Smooth muscle cell of the coronary artery (primary cell): ENCODE measurements at places on chromosomes 7 and 10. TPM values are rescaled to one million over a fixed set of nuclear protein-coding genes. Genes with fewer than 3 reads are reported as not detected.

Gene AKR1B15
- total RNA-seq, result not detected in 2 replicates

Gene ENTPD1
- 0.60 and 1.2 TPM in 2 replicates for total RNA-seq

Gene DPP6
- total RNA-seq, result not detected in 2 replicates

Gene HABP2
- not detected in 2 replicates for total RNA-seq

Gene CALHM1
- total RNA-seq, result not detected in 2 replicates

Gene VIPR2
- 0.23 TPM in 1 of 2 replicates, not detected in the other for total RNA-seq

Gene SLF2
- total RNA-seq, result 13.1 and 21.0 TPM in 2 replicates

Gene MKRN1
- total RNA-seq, result 56.4 and 106 TPM in 2 replicates

Gene CELF2
- total RNA-seq, result 7.6 and 28.4 TPM in 2 replicates

Gene SUN3
- total RNA-seq, result not detected in 2 replicates

Gene FHIP2A
- total RNA-seq, result 23.5 and 31.0 TPM in 2 replicates

Gene COBL
- total RNA-seq, result under 0.01 TPM in 1 of 2 replicates, not detected in the other

Gene UPF2
- total RNA-seq, result 7.3 and 11.6 TPM in 2 replicates

Gene SLC18A2
- total RNA-seq, result under 0.01 TPM in 1 of 2 replicates, not detected in the other

Gene VAX1
- not detected in 2 replicates for total RNA-seq

Gene TRIM73
- total RNA-seq, result 0.68 and 1.3 TPM in 2 replicates

Gene GIMAP8
- total RNA-seq, result under 0.01 and 0.12 TPM in 2 replicates

Gene H2BK1
- not detected in 2 replicates for total RNA-seq

Gene FIS1
- 326 and 344 TPM in 2 replicates for total RNA-seq

Gene RGR
- total RNA-seq, result not detected in 2 replicates

Gene MRC1
- 0.12 TPM in 1 of 2 replicates, not detected in the other for total RNA-seq

Gene SPDYE5
- 0.12 TPM in 1 of 2 replicates, not detected in the other for total RNA-seq

Gene CC2D2B
- total RNA-seq, result under 0.01 TPM in 1 of 2 replicates, not detected in the other

Gene CYP2C19
- not detected in 2 replicates for total RNA-seq

Gene C7orf57
- total RNA-seq, result not detected in 2 replicates

Gene SLC39A12
- total RNA-seq, result not detected in 2 replicates

Gene DNAJC12
- 0.70 and 3.0 TPM in 2 replicates for total RNA-seq

Gene ATXN7L1
- total RNA-seq, result 3.3 and 8.2 TPM in 2 replicates

Gene CRYGN
- not detected in 2 replicates for total RNA-seq

Gene BAIAP2L1
- total RNA-seq, result 0.82 and 3.5 TPM in 2 replicates

Gene SPAM1
- not detected in 2 replicates for total RNA-seq

Gene ST8SIA6
- total RNA-seq, result 0.12 and 0.15 TPM in 2 replicates

Gene IL2RA
- total RNA-seq, result not detected in 2 replicates

Gene RRP12
- 11.0 and 12.5 TPM in 2 replicates for total RNA-seq

Gene GNGT1
- not detected in 2 replicates for total RNA-seq

Gene CACNB2
- 0.08 and 2.7 TPM in 2 replicates for total RNA-seq

Gene FAM24B
- 3.8 and 4.3 TPM in 2 replicates for total RNA-seq

Gene MARVELD1
- 12.9 and 15.4 TPM in 2 replicates for total RNA-seq

Gene MCM10
- 0.35 and 2.8 TPM in 2 replicates for total RNA-seq

Gene NXPH1
- not detected in 2 replicates for total RNA-seq

Gene VWDE
- 0.08 TPM in 1 of 2 replicates, not detected in the other for total RNA-seq

Gene ARHGAP22
- total RNA-seq, result 28.0 and 63.6 TPM in 2 replicates

Gene BRAF
- 12.4 and 22.6 TPM in 2 replicates for total RNA-seq

Gene CALML5
- not detected in 2 replicates for total RNA-seq

Gene RBP4
- 0.15 and 0.23 TPM in 2 replicates for total RNA-seq

Gene PIK3CG
- total RNA-seq, result 0.12 TPM in 1 of 2 replicates, not detected in the other

Gene DCLRE1A
- total RNA-seq, result 2.3 and 4.3 TPM in 2 replicates

Gene OLAH
- not detected in 2 replicates for total RNA-seq

Gene INA
- total RNA-seq, result 0.30 and 0.35 TPM in 2 replicates

Gene MOGAT3
- not detected in 2 replicates for total RNA-seq

Gene INMT
- 87.2 and 104 TPM in 2 replicates for total RNA-seq

Gene FANK1
- 5.2 and 13.9 TPM in 2 replicates for total RNA-seq

Gene TAS2R41
- total RNA-seq, result not detected in 2 replicates

Gene ADAP1
- 2.3 and 4.0 TPM in 2 replicates for total RNA-seq

Gene FAM241B
- 0.60 TPM in 1 of 2 replicates, not detected in the other for total RNA-seq

Gene ZNF722
- total RNA-seq, result not detected in 2 replicates

Gene CPA2
- total RNA-seq, result 0.08 TPM in 1 of 2 replicates, not detected in the other
